ENCODE measurements at places on chromosomes 6 and 20. TPM values are rescaled to one million over a fixed set of nuclear protein-coding genes. Genes with fewer than 3 reads are reported as not detected.

The RSPO4 gene
- total RNA-seq: 8.5 TPM

DNA sequence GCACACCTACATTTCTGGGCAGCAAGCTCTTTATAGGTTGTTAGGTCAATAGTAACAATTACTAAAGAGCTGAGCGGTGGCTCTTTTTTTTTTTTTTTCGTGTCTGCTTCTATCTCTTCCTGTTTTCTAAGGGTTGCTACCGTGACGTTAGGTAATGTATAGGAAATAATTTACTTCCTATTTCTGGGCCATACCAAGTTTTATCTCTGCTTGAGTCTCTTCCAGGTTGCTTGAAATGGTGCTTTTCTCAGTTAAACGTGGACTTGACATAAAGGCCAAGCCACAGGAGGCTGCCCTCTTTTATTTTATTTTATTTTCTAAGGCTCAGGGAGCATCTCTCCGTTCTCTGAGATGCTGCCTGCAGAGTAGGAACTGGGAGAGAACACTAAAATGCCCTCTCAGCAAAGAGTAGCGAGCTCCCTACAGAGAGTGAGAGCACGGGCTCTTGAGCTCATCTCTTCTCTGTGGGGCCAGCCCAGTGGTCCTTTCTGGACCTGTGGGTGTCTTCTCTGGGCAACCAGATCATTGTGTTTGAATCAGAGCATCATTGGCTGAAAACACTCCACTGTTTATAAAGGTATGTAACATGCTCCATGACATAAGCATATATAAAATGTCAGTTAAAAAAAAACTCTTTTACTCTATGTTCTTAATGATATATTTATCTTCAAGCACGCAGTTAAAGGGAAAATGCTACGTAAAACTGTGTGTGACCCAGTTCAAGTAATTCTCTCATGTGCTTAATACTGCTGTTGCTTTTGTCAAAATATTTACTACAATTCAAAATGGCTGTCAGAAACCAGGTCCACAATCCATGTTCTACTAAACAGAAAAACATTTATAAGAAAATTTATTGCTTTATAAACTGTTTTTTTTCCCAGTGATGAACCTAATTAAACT lies at the start of gene ZNF831:
Gene ZNF831, plus strand, starts transcription at position 191 of the 900 bp plus-strand sequence. CDS start 27,199 bp downstream, outside the sequence.
- no peak within 1 kb of the TSS for H3K27ac ChIP-seq
- H3K4me1 ChIP-seq: no peaks in the 10 kb centered on the region
- H3K4me3 ChIP-seq: no peak within 1 kb of the TSS
- peaks cover 7% of the 10 kb centered on the region for H3K27me3 ChIP-seq
- no peaks in the 10 kb centered on the region for H3K36me3 ChIP-seq
- DNase-seq: no peak

The RWDD2A gene
- total RNA-seq: 5.2 TPM

The GRIK2 gene
- total RNA-seq: 6.0 TPM

The OXT gene
- not detected for total RNA-seq

The BMP7 gene
- 40.7 TPM for total RNA-seq

- DNase-seq: no peak
- no peaks in the 10 kb centered on the region for H3K36me3 ChIP-seq
- no peak overlapping the region for H3K27ac ChIP-seq
- no peak overlapping the region for H3K4me3 ChIP-seq
- no peaks in the 10 kb centered on the region for H3K4me1 ChIP-seq
- H3K27me3 ChIP-seq: no peaks in the 10 kb centered on the region
Measured at GRCh38 chr20:35215066-35215956, 11.2 kb upstream of the MMP24 start.

The ASIP gene
- total RNA-seq: not detected

The PPP1R18 gene
- total RNA-seq: 26.2 TPM

The TCF21 gene
- total RNA-seq: 0.14 TPM

- no peak overlapping the region for H3K4me3 ChIP-seq
- H3K4me1 ChIP-seq: peaks cover 18% of the 10 kb centered on the region
- peaks cover 6% of the 10 kb centered on the region for H3K27me3 ChIP-seq
- DNase-seq: no peak
- no peaks in the 10 kb centered on the region for H3K36me3 ChIP-seq
Measured at GRCh38 chr6:33960345-33961313, 156.8 kb upstream of the MLN start.

- peaks cover 12% of the 10 kb centered on the region for H3K36me3 ChIP-seq
- no peak for DNase-seq
- H3K4me3 ChIP-seq: peak overlapping the region; percentile 47
- H3K27me3 ChIP-seq: no peaks in the 10 kb centered on the region
Measured at GRCh38 chr6:160883999-160884398, 107.6 kb upstream of the MAP3K4 start.

- no peaks in the 10 kb centered on the region for H3K36me3 ChIP-seq
- no peak overlapping the region for H3K27ac ChIP-seq
- peaks cover 5% of the 10 kb centered on the region for H3K4me1 ChIP-seq
- no peak for DNase-seq
- H3K4me3 ChIP-seq: no peak overlapping the region
- H3K27me3 ChIP-seq: no peaks in the 10 kb centered on the region
Measured at GRCh38 chr6:44463728-44464450, 76.4 kb downstream of the CDC5L start.

The LY6G6F gene
- not detected for total RNA-seq

GRCh38 chr6:166410426-166410935 lies 27.7 kb upstream of the MPC1 start:
- H3K27ac ChIP-seq: peak overlapping the region; percentile 22
- no peak for DNase-seq
- peaks cover 5% of the 10 kb centered on the region for H3K36me3 ChIP-seq
- no peaks in the 10 kb centered on the region for H3K27me3 ChIP-seq

The RNASET2 gene
- total RNA-seq: 35.6 TPM

The BTNL2 gene
- total RNA-seq: not detected

- H3K36me3 ChIP-seq: peaks cover 17% of the 10 kb centered on the region
- H3K4me1 ChIP-seq: no peaks in the 10 kb centered on the region
- no peak overlapping the region for H3K4me3 ChIP-seq
- no peak for DNase-seq
Measured at GRCh38 chr6:143872201-143872600, 7.9 kb downstream of the ZC2HC1B start.

The SPINT4 gene
- total RNA-seq: not detected

The CCDC167 gene
- total RNA-seq: 19.1 TPM

DNA sequence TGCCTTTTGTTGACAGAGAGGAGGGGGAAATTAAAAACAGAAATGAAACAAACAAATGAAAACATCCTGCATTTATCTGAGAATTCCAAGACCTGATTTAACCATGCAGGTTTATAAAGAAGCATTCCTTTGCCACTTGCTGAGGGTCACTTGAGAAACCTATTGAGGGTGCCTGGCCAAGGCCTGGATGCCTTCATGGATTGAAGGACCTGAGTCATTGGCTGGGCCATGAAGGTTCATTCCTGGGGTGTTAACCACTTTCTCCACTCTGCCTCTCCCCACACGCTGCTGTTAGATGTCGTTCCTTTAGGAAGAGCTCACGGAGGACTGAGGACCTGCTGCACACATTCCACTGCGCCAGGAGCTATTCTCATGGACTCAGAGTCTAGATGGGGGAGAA lies 49.7 kb downstream of the DAAM2 start:
- H3K36me3 ChIP-seq: no peaks in the 10 kb centered on the region
- no peaks in the 10 kb centered on the region for H3K27me3 ChIP-seq
- H3K4me1 ChIP-seq: peaks cover 20% of the 10 kb centered on the region
- H3K4me3 ChIP-seq: no peak overlapping the region
- DNase-seq: no peak

GRCh38 chr6:16440636-16441212 lies 202.3 kb downstream of the GMPR start:
- no peaks in the 10 kb centered on the region for H3K27me3 ChIP-seq
- H3K4me1 ChIP-seq: no peaks in the 10 kb centered on the region

- H3K36me3 ChIP-seq: no peaks in the 10 kb centered on the region
- DNase-seq: no peak
- peaks cover 40% of the 10 kb centered on the region for H3K4me1 ChIP-seq
- peak overlapping the region; percentile 46 for H3K4me3 ChIP-seq
- H3K27ac ChIP-seq: peak overlapping the region; percentile 95
Measured at GRCh38 chr20:51695574-51696303, 72.5 kb downstream of the ATP9A start.

DNA sequence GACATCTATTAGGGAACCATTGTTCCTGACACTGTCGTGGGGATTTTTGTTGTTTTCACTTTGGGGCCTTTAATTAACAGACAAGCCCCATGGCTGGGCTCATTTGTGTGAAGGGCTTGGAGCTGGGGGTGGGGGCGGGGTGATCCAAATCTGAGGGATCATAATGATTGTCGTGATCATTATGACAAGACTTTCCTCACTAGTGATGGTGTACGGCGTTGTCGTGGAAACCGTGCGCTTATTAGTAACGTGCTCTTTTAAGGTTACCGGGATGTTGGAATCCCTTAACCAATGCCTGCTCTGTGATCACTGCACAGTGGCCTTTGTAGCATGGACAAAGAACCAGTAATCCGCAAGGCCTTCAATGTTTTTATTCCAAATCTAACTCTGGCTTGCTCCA lies 18.6 kb downstream of the PDYN start:
- H3K36me3 ChIP-seq: no peaks in the 10 kb centered on the region
- peaks cover 13% of the 10 kb centered on the region for H3K4me1 ChIP-seq
- no peak overlapping the region for H3K4me3 ChIP-seq
- no peak overlapping the region for H3K27ac ChIP-seq
- DNase-seq: no peak
- H3K27me3 ChIP-seq: peaks cover 4% of the 10 kb centered on the region

DNA sequence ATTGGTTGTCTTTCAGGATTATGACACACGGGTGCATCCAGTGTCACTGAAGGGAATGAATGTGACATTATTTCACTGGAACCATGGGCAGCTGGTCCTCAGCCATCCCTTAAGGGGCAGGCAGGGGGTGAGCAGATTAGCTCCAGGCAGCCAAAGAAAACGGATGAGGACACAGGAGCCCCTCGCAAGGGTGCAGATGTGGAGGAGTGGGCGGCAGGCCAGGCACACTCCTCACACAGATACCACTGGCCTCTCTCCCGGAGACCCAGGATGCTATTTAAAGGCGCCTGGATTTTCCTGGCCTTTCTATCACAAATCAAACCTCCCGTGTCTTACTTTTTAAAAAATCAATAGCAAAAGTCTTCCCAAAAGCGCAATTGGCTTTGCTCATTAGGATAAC lies 210.4 kb downstream of the TAF4 start:
- H3K27me3 ChIP-seq: peaks cover 3% of the 10 kb centered on the region
- H3K36me3 ChIP-seq: no peaks in the 10 kb centered on the region
- no peak overlapping the region for H3K27ac ChIP-seq
- H3K4me1 ChIP-seq: no peaks in the 10 kb centered on the region

DNA sequence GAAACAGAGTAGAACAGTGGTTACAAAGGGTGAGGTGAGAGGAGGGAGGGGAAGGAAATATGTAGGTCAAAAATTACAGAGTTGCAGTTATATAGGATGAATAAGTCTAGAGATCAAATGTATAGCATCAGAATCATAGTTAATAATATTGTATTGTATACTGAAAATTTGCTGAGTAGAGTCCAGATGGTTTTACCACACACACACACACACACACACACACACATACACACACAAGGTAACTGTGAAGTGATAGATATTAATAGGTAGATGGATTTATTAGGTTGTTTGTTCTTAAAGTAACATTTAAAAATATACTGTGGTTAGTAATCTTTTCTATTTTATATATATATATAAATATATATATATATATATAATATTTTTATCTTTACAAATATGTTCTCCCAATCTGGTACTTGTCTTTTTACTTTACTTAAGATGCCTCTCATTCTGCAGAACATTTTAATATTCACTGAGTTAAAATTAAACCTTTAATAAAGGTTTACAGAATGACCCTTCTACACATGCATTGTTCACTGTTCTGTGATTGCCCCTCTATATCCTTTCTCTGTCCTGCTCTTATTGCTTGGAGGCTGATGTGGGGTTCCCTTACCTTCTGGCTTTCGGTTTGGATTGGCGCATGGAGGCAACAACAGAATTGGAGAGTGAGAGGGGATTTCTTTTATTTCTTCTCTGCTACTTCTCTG lies 408 bp downstream of the PTCHD4 start:
- H3K27me3 ChIP-seq: no peaks in the 10 kb centered on the region
- peaks cover 61% of the 10 kb centered on the region for H3K4me1 ChIP-seq
- DNase-seq: no peak
- peak overlapping the region; percentile 83 for H3K4me3 ChIP-seq
- peak overlapping the region; percentile 99 for H3K27ac ChIP-seq

DNA sequence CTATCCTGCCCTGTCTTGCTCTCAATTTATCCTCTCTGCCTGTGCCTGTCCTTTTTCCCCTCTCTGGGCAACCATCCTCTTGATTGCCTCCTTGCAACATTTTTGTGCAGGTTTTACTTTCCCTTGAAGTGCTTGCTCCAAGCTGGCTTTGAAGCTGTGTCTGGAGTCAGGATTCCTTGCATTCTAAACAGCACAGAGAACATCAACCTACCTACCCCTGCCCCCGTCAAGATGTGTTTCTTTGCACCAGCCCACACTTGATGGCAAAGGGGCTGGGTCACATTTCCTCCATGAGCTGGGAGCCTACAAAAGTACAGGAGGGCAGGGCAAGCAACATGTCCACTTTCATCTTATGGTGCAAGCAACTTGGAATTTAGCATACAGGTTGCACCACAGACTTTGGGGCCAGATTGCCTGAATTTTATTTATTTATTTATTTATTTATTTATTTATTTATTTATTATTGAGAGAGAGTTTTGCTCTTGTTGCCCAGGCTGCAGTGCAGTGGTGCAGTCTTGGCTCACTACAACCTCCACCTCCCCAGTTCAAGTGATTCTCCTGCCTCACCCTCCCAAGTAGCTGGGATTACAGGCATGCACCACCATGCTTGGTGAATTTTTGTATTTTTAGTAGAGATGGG lies 206.3 kb downstream of the COL19A1 start:
- H3K27ac ChIP-seq: peak overlapping the region; percentile 5
- H3K4me1 ChIP-seq: peaks cover 5% of the 10 kb centered on the region
- DNase-seq: no peak
- H3K36me3 ChIP-seq: no peaks in the 10 kb centered on the region
- H3K27me3 ChIP-seq: no peaks in the 10 kb centered on the region

DNA sequence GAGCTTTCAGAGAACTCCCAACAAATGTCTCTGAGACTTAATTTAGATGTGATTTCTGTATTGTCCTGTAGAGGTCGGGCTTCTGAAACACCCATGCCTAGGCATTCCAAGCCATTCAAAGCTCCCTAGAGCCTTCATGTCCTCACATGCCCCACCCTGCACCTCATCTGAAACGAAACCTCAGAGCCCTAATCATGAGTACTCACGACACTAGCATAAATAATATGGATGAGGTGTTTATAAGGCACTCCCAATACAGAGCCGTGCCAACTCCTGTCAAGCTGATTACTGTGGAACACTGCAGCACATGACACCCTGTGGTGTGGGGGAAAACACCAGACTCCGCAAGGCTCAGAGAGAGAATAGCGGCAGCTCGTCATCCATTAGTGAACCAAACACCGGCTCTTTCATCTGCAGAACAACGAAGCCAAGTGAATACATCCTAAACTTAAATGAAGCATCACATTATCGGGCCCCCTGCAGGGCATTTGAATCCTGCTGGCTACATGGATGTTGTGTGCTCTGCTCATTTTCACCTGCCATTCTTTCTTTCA lies 83.8 kb downstream of the FNDC1 start:
- peaks cover 4% of the 10 kb centered on the region for H3K4me1 ChIP-seq
- no peak overlapping the region for H3K27ac ChIP-seq
- H3K36me3 ChIP-seq: no peaks in the 10 kb centered on the region
- peaks cover 11% of the 10 kb centered on the region for H3K27me3 ChIP-seq
- no peak overlapping the region for H3K4me3 ChIP-seq
